ENCODE measurements at places on chromosomes 16 and 17. TPM values are rescaled to one million over a fixed set of nuclear protein-coding genes. Genes with fewer than 3 reads are reported as not detected.

Gene TBC1D3G
- total RNA-seq: not detected

DNA sequence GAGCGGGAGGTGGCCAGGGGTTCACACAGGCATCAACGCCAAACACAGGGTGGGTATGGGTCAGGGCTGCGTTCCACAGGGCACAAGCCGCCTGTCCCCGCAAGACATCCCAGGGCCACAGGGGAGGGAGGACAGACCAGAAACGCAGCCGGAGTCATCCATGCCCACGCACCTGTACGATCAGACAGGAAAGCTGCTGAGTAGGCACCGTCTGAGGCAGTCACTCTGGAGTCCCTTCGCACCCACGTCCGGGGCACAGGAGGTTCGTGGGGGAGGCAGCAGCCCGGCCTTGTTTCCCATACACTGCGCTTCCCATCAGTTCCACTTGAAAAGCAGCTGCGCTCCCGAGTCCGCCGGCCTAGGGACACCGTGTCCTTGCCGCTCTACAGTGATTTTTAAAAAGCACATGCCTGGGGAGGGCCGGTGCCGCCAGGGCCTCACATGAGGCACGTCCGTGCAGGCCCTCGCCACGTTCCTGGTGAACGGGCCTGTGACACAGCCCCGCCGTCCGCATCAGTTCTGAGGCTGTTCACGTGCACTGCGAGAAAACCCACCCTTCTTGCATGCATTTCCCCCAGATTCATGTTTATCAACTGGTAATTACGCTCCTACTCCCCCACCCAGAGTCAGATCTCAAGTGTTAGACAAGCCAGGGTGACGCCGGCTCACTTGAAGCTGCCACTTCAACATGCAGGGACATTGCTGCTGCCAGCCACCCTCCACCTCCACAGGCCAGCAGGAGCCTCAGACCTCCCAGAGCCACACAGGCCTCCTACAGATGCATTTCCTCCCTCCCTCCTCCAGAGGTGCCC is 34.8 kb downstream of the WDR45B start:
- no peak for DNase-seq

DNA sequence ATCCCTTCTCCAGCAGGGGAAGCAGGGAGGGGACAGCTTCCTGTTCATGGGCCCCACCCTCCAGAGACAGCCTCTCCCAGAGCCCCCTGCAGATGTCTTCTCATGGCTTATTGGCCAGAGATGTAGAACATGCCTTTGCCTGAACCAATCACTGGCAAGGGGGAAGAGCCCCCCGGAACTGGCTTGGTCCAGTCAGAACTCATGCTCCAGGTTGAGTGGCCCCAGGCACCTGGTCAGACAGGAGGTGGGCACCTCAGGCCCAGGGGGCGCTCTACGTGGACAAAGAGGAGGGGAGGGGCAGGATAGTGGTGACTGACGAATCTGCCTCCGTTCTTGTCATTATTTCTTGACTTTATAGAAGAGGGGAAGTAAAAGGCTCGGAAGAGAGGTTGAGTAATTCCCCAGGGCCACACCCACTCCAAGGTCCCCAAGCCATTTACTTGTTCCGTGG is 23.6 kb downstream of the RAB11FIP4 start:
- no peak for DNase-seq

DNA sequence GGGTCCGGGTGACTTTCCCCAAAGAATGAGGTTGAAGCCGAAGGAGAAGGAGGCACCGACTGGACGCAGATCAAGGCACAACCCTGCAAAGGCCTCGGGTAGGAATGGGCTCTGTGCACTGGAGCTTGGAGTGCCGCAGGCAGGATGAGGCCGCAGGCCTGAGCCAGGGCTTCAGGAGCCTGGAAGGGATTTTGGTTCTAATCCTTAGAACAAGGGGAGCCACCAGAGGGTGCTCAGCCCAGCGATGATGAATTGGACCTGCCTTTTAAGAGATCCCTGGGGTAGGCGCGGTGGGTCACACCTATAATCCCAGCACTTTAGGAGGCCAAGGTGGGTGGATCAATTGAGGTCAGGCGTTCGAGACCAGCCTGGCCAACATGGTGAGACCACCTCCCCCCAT is 8.1 kb downstream of the CIBAR2 start:
- no peak for DNase-seq

DNA sequence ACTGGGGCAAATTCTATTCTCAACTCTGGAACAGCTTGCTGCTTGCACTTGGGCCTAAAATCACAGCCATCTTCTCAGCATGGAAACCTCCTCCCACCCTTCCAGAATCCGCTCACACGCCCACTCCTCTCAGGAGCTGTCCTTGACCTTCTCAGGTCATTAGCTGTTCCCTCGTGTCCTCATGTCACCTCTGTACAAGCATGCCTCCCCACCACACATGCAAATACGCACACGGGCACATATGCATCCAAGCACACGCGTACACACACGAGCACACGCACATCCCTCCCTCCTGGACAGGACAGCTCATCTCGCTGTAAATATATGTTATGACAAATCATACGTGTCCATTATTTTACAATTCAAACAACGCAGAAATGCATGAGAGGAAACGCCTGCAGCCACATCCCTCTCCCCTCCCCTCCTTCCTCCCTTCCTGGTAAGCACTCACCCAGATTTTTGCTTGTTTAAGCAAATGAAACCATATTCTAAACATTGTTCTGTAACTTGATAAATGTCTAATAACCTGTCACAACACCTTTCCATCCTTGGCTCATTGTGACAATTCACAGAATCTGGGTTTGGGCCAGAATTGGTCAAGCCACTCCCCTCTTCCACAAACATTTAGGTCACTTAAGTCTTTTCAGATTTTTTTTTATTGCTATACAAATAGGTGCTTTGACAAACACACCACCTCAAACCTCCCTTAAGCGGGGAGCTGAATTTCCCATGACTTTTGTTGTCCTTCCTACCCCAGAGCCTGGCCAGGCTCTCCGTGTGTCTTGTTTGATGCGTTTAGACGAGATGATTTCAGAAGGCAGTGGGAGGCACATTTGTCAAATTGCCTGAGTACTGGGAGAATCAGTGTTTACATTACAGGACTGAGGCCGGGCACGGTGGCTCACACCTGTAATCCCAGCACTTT is 41.7 kb downstream of the DNAH17 start:
- DNase-seq: no peak

All from mucosa of gallbladder (tissue), 1 donor.